ENCODE measurements at places on chromosomes 2 and 18.

DNA sequence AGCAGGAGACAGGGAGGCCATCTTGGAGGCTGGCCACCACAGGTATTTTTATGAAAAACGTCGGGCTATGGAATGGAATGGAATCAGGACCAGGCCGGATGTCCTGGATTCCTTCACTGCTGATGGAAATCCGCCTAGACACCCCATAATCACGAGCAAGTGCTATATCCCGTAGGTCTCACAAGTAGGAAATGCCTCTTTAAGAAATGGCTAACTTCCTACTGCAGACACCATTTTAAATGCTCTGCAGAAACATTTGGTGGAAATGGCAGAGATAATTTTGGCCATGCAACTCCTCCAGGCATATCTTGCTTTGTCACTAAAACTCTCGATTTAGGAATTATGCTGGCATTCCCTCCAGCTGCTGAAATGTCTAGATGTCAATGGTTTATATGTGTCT is 18.0 kb downstream of the ID2 start:
- no peak overlapping the region for H3K4me3 ChIP-seq
- no peak for DNase-seq
- H3K36me3 ChIP-seq = no peaks in the 10 kb centered on the region
- no peaks in the 10 kb centered on the region for H3K4me1 ChIP-seq

GRCh38 chr2:237815637-237816036 is 17.1 kb downstream of the RBM44 start:
- H3K4me1 ChIP-seq = no peaks in the 10 kb centered on the region
- no peaks in the 10 kb centered on the region for H3K36me3 ChIP-seq
- H3K4me3 ChIP-seq = no peak overlapping the region
- H3K27me3 ChIP-seq = peaks cover 2% of the 10 kb centered on the region

DNA sequence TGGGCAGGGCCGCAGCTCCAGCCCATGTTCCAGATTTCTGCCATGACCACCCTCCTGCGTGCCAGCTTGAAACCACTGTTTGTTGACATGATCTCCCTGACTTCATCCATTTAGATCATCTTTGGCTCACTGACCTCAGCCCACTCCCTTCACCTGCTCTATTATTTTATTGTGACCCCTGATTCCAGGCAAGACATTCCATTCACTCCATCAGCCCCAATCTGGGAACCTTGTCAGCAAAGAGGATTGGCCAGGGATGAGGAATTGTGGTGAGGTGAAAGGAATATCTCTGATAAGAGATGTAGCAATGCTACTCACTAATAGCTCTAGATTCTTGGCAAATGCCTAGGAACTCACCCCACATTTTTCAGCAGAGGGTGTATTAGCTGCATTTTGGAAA is 174.2 kb downstream of the TMEM247 start:
- no peak overlapping the region for H3K27ac ChIP-seq
- peaks cover 3% of the 10 kb centered on the region for H3K4me1 ChIP-seq
- H3K36me3 ChIP-seq = no peaks in the 10 kb centered on the region
- no peaks in the 10 kb centered on the region for H3K27me3 ChIP-seq
- no peak overlapping the region for H3K4me3 ChIP-seq
- DNase-seq = no peak

- DNase-seq = no peak
- no peaks in the 10 kb centered on the region for H3K36me3 ChIP-seq
- H3K4me1 ChIP-seq = no peaks in the 10 kb centered on the region
- no peaks in the 10 kb centered on the region for H3K27me3 ChIP-seq
- H3K4me3 ChIP-seq = no peak overlapping the region
These were observed 333.7 kb upstream of the FANCL start for GRCh38 chr2:58574873-58575272.

DNA sequence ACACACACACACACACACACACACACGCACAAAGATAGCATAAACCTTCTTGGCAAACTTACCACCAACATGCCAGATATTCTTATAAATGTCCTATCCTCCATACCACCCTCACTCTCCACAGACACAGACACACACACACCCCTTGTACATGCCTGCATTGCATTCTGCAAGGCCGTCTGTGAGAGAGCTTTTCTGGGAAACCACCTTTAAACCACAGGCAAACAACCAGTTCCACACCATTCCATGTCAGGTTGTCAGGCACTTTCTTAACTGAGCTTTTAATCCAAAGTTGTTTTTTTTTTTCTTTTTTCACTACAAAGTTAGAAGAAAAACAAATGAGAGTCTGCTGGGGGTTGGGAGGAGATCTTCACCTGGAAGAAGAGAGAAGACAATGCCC is 221.1 kb downstream of the C1D start:
- H3K27me3 ChIP-seq = no peaks in the 10 kb centered on the region
- no peak for DNase-seq
- peaks cover 7% of the 10 kb centered on the region for H3K4me1 ChIP-seq
- H3K36me3 ChIP-seq = no peaks in the 10 kb centered on the region

- no peak overlapping the region for H3K27ac ChIP-seq
- H3K4me3 ChIP-seq = no peak overlapping the region
- no peak for DNase-seq
These were observed 1225.2 kb upstream of the CELF4 start for GRCh38 chr18:38790786-38791185.

DNA sequence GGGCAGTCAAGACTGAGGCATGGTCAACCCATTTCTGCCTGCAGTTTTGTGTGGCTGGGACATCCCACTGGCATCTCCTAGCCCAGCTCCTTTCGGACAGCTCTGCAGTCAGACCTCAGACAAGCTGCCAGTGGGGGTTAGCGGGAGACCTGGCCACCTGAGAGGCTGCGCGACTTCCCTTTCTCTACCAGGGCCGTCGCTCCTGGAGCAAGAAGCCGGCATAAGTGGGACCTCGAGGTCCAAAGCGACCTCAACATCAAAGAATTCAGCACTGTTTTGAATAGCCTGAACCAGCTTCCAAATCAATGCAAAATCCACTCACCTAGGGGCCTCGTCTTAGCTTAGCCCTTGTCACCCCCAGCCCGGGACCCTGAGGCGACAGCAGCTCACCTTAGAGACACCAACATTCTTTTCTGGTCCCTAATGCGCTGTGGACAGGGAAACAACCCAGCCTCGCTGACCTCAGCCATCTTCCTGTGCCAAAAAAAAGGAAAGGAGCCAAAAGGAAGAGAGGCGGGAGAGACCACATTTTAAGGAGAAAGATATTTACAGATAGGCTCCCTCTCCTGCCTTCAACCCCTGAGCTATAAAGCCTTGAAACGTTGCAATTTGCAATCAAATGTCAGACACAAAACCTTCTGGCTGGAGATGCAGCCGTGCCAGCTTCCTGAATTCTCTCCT is 81.2 kb downstream of the GFPT1 start:
- no peak overlapping the region for H3K4me3 ChIP-seq
- no peak overlapping the region for H3K27ac ChIP-seq
- H3K4me1 ChIP-seq = peaks cover 27% of the 10 kb centered on the region
- no peak for DNase-seq

- no peaks in the 10 kb centered on the region for H3K36me3 ChIP-seq
- H3K4me1 ChIP-seq = peaks cover 50% of the 10 kb centered on the region
- no peak overlapping the region for H3K27ac ChIP-seq
- no peak overlapping the region for H3K4me3 ChIP-seq
- H3K27me3 ChIP-seq = no peaks in the 10 kb centered on the region
These were observed 9.8 kb downstream of the HS6ST1 start for GRCh38 chr2:128308889-128309279.

GRCh38 chr18:24868311-24868710 is 407.9 kb downstream of the HRH4 start:
- no peaks in the 10 kb centered on the region for H3K36me3 ChIP-seq
- no peak overlapping the region for H3K4me3 ChIP-seq
- DNase-seq = no peak
- no peaks in the 10 kb centered on the region for H3K4me1 ChIP-seq

- no peak overlapping the region for H3K4me3 ChIP-seq
- H3K4me1 ChIP-seq = peaks cover 5% of the 10 kb centered on the region
- no peak overlapping the region for H3K27ac ChIP-seq
- no peaks in the 10 kb centered on the region for H3K27me3 ChIP-seq
- no peak for DNase-seq
- H3K36me3 ChIP-seq = no peaks in the 10 kb centered on the region
These were observed 241.5 kb downstream of the RNF152 start for GRCh38 chr18:61651145-61651879.

- H3K27ac ChIP-seq = no peak overlapping the region
- H3K4me3 ChIP-seq = no peak overlapping the region
- H3K27me3 ChIP-seq = no peaks in the 10 kb centered on the region
- H3K4me1 ChIP-seq = no peaks in the 10 kb centered on the region
These were observed 43.0 kb upstream of the ACADL start for GRCh38 chr2:210268281-210268680.

DNA sequence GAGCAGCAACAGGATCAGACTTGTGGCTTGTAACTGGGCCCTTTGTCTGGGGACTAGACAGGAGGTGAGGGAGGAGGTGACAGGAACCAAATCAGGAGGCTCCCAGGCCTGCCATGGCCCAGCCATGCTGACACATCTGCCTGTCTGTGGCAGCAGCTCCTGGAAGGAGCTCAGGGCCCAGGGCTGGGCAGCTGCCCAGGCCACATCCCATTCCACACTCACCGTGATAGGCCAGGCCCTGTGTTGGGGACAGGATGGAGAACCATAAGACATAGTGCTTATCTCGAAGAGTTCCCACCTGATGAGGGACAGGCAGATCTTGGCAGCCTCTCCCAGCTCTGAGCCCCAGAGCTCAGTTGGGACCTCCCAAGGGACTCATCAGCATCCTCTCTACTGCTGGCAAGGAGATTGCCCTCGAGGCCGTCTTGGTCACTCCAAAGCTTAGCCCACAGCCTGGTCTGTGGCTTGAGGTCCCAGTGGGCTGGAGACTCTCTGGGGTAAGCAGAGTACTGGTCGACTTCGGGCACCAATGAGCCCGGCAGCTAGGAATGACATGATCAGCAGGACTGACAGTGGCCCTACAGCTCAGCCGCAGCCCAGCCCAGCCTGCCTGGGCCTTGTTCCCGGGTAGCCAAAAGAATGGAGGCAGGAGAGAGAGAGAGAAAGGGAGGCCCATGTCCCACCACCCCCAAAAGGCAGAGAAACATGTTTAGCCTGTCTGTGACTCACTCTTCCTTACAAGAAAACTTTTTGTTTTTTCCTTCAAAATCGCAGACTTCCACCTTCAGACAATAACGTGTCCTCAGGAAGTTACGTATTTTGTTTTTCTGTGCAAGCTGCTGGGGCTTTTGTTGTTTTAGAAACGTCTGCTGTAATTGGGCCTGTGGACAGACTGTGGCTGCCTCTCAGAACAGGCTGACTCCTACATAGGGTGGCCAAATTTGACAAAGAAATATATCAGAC is 82.1 kb downstream of the HS1BP3 start:
- H3K36me3 ChIP-seq = no peaks in the 10 kb centered on the region
- H3K4me1 ChIP-seq = peaks cover 35% of the 10 kb centered on the region
- no peak overlapping the region for H3K27ac ChIP-seq
- H3K4me3 ChIP-seq = no peak overlapping the region
- peak; percentile 44 for DNase-seq
- H3K27me3 ChIP-seq = no peaks in the 10 kb centered on the region

GRCh38 chr2:120735746-120736170 is at the start of gene GLI2:
Gene GLI2 (plus strand): TSS chr2:120735868. CDS start chr2:120797321, 61,453 bp downstream.
- H3K36me3 ChIP-seq = no peaks in the 10 kb centered on the region
- H3K4me3 ChIP-seq = peak within 1 kb of the TSS; percentile 88
- H3K4me1 ChIP-seq = peaks cover 17% of the 10 kb centered on the region
- H3K27ac ChIP-seq = peak within 1 kb of the TSS; percentile 89
- DNase-seq = peak; percentile 89

DNA sequence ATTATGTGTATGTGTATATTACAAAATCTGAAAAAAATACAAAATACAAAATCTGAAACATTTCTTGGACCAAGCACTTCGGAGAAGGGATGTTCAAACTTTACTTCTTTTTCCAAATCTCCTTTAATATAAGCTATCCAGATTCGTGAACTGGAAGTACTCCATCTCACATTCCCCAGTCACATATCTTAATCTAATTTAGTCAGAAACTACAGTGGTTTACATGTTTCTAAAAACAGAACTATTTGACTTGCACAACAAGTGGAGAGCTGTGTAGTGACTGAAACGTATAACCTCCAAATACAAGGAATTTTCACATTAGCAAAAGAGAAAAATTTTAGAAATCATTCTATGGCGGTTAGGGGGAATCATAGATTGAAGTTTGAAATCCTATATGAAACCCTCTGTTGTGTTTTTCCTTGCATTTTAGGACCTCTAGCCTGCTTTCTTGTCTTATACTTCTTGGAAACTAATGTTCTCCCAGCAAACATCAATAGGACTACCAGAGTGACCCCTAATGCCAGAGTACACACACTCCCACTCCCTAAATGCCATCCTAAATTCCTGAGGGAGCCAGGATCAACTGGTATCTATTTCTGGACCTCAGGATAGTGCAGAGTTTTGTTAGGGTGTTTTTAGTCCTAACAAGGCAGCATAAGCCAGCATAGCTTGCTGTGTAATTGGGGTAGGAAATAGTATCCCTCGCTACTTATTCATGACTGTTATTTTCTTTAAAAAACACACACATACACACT is 30.2 kb upstream of the ROCK1 start:
- no peaks in the 10 kb centered on the region for H3K27me3 ChIP-seq
- H3K36me3 ChIP-seq = no peaks in the 10 kb centered on the region
- no peak overlapping the region for H3K4me3 ChIP-seq
- peaks cover 2% of the 10 kb centered on the region for H3K4me1 ChIP-seq
- H3K27ac ChIP-seq = no peak overlapping the region
- no peak for DNase-seq

- no peak overlapping the region for H3K27ac ChIP-seq
- H3K4me3 ChIP-seq = no peak overlapping the region
- H3K4me1 ChIP-seq = peaks cover 2% of the 10 kb centered on the region
- no peaks in the 10 kb centered on the region for H3K27me3 ChIP-seq
- DNase-seq = no peak
- no peaks in the 10 kb centered on the region for H3K36me3 ChIP-seq
These were observed 182.5 kb downstream of the PRKCE start for GRCh38 chr2:45833968-45834344.

- no peaks in the 10 kb centered on the region for H3K36me3 ChIP-seq
- no peak overlapping the region for H3K4me3 ChIP-seq
- H3K4me1 ChIP-seq = no peaks in the 10 kb centered on the region
These were observed 178.4 kb downstream of the MEMO1 start for GRCh38 chr2:31832363-31832762.

GRCh38 chr2:241739177-241739576 is 4.7 kb downstream of the D2HGDH start:
- no peak for DNase-seq
- no peak overlapping the region for H3K27ac ChIP-seq
- H3K4me3 ChIP-seq = no peak overlapping the region
- no peaks in the 10 kb centered on the region for H3K27me3 ChIP-seq
- H3K4me1 ChIP-seq = peaks cover 23% of the 10 kb centered on the region
